Fibroblast of skin of right quadriceps (primary cell): ENCODE measurements at places on chromosomes 1 and 21.

GRCh38 chr1:20368866-20369470 is 78.3 kb downstream of the VWA5B1 start:
- DNase-seq, result no peak

GRCh38 chr1:244074559-244075171 is 23.6 kb downstream of the ZBTB18 start:
- no peak for DNase-seq

DNA sequence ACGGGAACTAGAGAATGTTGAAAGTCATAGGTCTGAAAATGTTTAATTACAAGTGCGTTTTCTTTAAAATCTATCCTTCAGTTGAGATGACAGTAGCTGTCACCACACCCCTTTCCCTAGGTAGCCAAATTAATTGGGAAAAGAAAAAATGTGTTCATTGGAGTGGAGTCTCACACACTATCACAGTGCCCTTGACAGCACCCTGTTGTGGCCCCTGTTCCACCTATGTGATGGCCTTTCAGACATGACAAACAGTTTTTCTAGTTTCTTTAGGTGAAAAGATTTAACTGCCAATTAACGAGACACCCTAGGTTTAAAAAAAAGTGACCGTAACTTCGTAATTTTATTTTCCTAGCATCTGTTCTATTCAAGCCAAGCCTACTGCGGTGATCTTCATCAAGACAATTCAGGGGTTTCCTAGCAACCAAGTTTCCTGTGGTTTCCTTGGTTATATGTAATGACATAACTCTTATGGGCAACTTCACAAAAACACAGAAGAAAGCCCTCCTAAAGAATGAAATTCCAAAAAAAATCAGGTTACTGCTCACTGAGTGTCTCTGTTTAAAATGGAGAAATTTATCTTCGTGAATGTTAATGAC is 298.3 kb downstream of the PDE4B start:
- DNase-seq, result no peak

DNA sequence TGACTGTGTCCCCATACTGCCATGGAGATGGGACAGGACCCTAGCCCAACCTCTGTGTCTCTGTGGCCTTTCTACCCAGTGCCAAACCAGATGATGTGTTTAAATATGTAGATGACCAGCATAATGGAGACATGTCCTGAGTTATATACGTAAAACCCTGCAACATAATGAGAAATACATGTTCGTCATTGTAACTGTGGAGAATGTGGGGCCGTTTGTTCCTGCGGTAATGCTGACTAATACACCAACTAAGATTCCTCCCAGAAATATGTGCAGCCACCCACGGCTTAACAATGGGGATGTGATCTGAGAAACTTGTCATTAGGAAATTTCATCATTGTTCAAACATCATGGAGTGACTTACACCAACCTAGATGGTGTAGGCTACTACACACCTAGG is 71.7 kb upstream of the SIM2 start:
- peak; percentile 57 for DNase-seq

DNA sequence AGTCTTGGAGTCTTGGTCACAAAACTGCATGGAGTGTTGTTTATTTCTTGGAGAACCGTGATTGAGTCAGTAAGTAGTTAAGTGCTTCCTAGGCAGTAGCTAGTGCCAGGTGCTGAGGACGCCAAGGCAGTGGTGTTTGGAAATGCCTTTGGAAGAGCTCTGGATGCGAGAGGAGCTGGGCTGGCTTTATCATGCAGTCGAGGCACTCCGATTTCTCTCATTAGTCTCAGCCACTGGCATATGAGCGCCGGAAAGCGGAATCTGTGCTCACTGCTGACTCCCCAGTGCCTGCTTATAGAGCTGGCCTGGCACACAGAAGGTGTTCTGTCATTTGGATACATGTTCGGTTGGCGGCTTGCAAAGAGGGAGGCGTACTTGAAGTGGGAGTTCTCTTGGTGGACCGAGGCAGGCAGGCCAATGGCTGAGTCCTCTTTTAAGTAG is 3.6 kb downstream of the TENT5C start:
- no peak for DNase-seq

GRCh38 chr1:12511516-12512468 is 106.2 kb downstream of the DHRS3 start:
- DNase-seq, result peak; percentile 11

DNA sequence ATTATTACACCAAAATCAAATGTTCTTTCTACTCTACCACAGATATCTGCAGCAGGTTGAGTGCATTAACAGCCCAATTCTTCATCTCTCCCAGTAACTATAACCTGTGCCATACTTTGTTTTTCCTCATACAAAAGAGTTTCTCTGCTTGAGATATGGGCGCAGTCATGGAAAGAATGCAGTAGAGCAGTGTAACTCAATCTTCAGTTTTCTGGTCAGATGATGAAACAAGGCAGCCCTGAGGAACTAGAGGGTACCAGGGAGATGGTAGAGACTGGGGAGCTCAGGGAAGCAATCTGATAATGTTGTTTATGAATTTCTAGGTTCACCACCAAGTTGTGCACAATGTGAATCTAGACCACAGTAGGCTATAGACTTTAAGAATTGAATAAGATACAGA is 39.6 kb downstream of the ASPM start:
- DNase-seq, result no peak

DNA sequence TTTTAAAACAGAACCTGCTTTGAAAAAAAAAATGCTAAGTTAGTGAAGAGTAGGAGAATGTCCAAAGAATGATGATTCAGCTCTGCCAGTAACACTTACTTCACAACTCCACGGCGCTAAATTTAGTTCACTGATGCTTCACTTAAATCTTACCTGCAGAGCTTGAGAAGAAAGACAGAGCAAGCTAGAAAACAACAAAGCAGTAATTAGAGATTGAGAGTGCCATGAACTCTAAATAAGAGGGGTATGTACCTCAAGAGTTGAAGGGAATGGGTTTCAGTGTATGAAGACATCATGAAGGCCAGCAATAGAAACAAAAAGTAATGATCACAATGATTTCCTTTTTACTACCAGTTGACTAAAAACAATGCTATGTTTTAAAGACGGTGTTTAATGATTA is 32.8 kb downstream of the EPRS1 start:
- peak; percentile 41 for DNase-seq

GRCh38 chr1:98452162-98452561 is 209.4 kb upstream of the SNX7 start:
- no peak for DNase-seq

- no peak for DNase-seq
Measured at GRCh38 chr1:87106867-87107266, 192.4 kb downstream of the HS2ST1 start.

- no peak for DNase-seq
Measured at GRCh38 chr1:18200918-18201317, 93.3 kb downstream of the IGSF21 start.

- no peak for DNase-seq
Measured at GRCh38 chr1:235495030-235495429, 9.2 kb downstream of the B3GALNT2 start.

DNA sequence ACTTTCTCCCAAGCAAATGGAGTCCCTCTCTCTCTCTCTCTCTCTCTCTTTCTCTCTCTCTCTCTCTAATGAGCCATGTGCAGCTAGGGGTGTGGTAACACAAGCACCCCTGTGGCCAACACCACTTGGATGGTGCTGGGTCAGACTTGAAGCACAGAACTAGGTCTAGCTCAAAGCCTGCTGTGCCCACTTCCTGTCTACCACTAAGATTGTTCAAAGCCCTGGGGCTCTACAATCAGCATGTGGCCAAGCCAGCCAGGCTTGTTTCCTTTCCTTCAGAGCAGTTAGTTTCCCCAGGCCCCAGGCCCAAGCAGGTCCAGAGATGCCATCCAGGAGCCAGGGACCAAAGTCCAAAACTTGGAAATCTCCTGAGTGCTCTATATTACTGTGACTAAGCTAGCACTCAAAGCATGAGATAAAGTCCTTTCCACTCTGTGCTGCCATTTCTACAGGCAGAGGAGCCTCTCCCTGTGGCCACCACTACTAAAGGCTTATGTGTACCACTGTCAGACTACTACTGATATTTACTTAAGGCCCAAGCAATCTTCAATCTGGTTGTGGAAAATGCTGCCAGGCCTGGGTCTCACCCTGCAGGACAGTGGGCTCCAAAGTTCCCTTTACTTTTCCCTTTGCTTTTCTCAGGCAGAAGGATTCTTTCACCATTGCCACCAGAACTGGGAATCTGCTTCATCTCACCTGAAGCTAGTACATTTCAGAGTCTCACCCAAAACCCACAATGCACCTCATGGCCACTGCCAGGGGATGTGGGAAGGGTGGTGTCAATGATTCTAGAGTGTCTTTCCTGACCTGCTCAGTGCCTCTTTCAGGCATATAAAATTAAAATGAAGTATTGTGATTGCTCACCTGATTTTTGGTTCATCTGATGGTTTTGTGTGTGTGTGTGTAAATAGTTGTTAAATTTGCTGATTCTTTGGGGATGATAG is 999.5 kb downstream of the NCAM2 start:
- DNase-seq, result no peak

- no peak for DNase-seq
Measured at GRCh38 chr1:15583016-15583706, 1.7 kb downstream of the AGMAT start.

- DNase-seq, result no peak
Measured at GRCh38 chr1:203131548-203132200, 4.1 kb downstream of the ADORA1 start.

DNA sequence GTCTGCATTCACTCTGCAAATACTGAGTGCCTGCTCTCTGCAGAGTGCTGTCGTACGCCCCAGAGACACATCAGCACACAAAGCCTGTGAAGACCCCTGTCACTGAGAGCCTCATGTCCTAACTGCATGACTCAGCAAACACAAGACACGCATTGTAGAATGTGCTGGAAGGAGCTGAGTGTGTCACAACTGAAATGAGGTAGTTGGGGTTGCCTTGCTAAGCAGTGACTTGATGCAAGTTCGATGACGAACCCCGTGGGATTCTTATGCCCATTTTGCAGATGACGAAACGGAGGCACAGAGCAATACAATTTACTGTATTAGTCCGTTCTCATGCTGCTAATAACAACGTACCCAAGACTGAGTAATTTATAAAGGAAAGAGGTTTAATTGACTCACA is 65.1 kb downstream of the RIPK4 start:
- no peak for DNase-seq

DNA sequence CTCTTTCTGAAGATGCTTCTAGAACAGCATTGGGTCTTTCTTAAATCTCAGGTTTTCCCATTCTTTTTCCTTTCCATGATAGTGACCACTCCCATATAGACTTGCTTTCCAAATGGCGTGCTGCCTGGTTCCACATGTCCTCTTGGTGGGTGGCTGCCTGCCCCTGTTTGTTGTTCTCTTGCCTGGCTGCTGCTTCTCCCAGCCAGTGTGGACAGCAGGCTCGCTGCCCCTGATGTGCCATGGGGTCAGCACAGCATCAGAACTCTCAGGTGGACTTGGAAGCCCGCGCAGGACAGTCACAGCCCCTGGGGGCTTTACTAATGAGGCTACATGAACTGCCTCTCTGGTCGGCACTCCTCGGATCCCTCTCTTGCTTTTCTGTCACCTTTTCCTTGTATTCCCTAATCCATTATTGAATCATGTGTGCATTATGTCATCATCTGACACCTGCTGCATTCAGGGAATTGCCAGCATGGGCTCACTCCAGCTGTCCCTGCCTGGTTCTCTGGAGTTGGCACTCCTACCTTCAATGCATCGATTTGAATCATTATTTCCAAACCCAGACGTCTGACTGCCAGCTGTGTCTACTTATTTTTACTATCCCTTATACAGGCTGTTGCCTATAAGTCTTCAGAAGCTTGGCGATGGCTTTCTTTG is 100.5 kb upstream of the COA6 start:
- DNase-seq, result no peak

DNA sequence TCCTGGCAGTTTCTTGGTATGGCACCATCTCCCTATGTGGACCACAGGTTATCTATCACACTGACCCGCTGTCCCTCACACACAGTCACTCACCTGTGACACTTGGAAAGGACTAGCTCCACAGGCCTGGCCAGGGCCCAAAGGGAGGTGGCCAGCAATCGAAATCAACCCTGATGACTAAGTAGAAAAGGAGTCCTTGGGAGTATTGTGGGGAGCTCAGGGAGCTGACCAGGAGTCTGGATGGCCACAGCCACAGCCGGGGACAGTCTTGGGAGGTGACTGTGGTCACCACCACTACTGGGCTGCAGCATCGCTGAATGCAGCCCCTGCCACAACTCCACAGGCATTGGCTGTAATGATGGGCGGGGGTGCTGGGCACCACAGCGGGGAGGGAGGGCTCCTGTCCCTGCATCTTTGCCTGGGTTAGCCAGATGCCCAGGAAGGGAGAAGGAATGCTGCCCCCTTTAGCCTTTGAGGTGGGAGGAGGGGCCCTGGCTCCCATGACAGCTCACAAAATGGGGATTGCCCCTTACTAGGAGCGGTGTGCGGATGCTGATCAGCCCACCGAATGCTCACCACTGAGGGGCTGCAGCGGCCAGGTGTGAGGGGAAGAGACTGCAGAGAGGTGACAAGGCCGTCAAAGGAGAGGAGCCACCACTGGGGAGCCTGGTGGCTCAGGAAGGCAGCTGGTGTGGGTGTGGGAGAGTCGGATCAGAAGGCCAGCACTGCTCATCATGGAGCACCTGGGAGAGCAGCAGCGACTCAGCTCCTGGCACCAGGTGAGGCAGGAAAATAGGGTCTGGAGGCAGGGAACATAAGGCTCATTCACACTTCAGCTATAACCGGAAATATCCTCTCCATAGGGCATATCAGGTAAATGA is 61.3 kb downstream of the H3-3A start:
- DNase-seq, result no peak

GRCh38 chr21:38945545-38946245 is 140.0 kb downstream of the ETS2 start:
- peak; percentile 55 for DNase-seq

GRCh38 chr1:118995312-118996016 is 7.3 kb upstream of the TBX15 start:
- no peak for DNase-seq

DNA sequence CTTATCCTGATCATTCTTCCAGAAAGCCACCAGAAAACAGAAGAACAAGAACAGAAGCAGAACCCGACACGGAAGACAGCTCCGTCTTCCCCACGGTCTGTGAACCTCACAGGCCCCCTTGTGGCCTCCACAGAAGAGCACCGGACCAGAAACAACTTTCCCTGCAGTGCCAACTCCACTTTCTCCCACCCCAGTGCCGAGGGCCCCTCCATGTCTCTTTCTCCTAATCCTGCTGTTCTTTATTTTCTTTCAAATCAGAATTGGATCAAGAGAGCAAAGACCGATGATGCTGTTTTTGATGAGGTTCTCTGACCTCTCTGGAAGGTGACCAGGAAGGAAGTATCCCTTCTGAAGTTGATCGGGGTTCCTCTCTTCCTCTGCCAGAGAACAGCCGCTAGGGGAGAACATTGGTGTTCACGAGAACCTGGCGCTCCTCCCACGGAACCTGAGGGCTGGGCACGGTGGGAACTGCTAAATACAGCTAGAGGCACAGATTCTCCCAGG is 58.9 kb upstream of the CTTNBP2NL start:
- DNase-seq, result no peak

GRCh38 chr21:17438635-17439034 is 74.2 kb upstream of the CXADR start:
- no peak for DNase-seq

DNA sequence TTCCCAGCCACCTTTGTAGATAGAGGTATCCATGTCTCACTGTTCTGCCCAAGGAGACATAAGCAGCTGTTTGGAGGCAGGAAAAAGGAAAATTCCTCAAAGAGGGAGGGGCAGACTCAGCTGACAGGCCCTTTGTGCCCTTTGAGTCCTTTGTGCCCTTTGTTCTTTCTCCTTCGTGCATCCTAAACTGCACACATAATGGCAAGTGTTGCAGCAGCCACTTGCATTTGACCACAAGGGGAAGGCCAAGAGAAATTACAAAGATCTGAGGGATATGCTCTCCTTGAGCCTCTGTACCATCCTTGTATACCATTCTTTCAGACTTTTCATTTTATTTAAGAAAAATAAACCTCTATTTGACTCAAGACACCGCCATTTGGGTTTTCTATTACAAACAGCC is 71.8 kb upstream of the PKN2 start:
- DNase-seq, result no peak
